ENCODE measurements at places on chromosomes 16 and 17.
A peak's percentile ranks its signal among the peaks of the same experiment; 100 is the strongest.

DNA sequence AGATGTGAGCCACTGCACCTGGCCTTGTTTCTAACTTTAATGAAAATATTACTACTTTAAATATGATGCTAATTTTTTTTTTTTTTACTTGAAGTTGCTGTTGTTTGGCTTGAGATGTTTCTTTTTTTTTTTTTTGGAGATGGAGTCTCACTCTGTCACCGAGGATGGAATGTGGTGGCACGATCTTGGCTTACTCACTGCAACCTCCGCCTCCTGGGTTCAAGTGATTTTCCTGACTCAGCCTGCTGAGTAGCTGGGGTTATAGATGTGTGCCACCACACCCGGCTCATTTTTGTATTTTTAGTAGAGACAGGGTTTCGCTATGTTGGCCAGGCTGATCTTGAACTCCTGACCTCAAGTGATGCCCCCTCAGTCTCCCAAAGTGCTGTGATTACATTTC is 23.6 kb downstream of the IGSF6 start:
- DNase-seq = no peak

DNA sequence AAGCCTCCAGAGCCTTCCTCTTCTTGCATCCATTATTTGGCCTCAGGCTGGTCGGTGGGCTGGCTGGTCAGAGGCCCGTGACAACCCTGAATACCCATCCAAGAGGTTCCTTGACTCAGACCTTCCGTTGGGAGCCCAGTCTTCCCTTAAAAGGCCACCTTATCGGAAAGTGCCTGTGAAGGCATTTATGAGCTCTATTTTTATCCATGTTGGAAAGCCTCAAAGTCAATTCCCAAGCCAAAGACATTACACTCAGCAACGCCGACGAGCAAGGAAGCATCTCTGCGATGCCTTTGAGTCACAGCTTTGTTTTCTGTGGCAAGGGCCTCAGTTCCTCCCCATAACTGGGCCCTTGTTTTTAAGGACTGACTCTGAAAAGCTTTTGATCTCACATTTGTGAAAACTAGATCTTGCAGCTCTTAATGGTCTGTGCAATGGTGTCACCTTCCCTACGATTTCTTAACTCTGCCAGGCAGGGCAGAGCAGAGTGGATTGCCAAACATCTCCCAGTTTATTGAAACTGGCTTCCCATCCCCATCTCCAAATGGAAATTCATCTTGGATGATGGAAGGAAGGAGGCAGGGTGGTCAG is 13.3 kb upstream of the SPOP start:
- no peak for DNase-seq

- peak; percentile 30 for DNase-seq
Measured at GRCh38 chr16:17945080-17945601, 391.4 kb downstream of the NPIPA8 start.

DNA sequence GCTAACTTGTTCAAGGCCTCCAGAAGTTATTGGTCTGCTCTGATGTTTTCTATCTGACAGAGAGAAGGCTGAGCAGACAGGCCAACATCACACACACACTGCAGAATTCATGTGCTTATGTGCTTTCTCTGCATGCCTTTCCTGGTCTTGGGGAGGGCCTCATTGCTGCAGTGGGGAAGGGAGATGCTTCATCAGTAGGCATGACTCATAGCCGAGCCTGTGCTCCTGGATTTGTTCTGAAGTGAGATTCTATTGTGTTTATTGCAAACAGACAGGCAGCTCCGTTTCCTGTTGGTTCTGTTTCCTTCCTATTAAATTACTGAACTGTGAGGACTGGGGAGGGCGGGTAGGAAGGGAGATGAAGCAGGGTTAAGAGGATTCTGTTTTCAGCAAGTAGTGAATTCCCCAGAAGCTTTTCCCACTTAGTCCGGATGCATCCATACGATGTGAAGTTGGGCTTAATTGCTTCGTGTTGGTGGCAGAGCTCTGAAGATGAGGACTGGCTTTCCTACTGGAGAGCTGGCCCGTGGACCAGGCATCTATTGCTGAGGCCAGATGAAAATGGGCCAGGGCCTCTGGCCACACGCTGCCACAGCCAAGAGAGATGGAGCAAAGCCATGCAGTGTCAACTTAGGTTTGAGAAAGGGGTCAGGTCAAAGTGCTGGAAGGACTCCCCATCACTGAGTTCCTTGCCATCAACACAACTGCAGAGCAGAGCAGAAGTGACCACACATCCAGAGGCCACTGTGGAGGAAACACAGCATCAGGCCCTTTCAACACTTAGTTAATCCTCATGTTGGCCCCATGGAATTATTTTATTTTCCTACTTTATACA is 179.3 kb downstream of the UTP18 start:
- DNase-seq = no peak

DNA sequence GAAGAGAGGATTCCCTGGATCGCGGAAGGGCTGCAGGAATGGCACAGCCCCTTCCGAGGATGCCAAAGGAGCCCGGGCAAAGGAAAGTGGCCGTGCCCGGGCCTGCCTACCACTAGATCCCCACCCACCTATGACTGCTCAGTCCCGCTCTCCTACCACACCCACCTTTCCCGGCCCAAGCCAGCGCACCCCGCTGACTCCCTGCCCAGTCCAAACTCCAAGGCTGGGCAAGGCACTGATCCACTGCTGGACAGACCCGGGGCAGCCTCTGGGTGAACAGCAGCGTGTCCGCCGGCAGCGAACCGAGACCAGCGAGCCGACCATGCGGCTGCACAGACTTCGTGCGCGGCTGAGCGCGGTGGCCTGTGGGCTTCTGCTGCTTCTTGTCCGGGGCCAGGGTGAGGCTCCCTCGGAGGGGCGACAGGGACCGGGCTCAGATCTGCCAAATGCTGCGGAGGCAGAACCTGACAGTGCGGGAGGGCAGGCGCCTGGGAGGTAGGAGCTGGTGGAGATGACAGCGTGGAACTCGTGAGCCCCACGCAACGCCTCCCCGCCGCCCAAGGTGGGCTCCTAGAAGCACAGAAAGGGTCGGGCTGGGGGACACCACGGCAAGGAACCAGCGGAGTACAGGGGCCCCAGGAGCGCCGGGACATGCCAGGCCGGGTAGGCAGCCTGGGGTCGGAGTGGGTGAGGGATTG is at the start of gene CES2:
CES2 (plus strand) TSS at position 203 of the 698 bp plus-strand sequence; CDS start at position 323, 120 bp downstream.
- no peak for DNase-seq

GRCh38 chr17:73293031-73293430 is 18.8 kb downstream of the CDC42EP4 start:
- DNase-seq = no peak

DNA sequence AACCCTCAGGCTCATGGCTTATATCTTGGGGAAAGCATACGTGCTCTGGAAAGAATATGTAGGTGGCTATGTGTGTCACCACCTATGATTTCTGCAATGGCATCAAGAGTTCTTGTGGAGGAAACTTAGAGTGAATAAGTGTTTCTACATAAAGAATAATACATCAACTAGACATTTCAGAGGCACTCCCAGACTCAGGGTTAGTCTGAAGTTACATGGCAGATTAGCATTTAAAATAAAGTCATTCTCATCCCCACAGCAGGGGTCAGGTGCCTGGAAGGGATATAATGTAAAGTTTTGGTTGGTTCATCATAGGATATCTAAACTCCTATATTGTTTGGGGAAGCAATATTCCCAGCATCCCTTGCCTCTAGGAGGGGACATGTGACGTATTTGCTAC is 182.1 kb downstream of the PCTP start:
- no peak for DNase-seq

- DNase-seq = no peak
Measured at GRCh38 chr17:45380046-45380765, 52.5 kb downstream of the ARHGAP27 start.

DNA sequence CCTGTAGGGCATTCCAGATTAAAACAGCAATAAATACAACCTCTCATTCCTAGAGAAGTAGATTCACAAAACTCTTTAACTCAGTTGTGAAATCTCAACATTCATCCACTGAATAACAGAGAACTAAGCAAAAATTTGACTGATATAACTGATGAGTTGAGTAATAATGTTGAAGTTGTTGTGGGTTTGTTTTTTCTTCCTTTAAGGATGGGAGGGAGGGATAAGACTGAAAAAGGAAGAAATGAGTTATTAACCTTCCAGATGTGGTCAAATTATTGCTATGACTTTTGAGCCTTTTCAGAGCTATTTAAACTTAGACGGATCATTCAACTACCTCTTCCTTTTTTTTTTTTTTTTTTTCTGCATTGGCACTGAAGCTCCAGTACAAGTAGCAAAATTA is 38.6 kb downstream of the SKAP1 start:
- no peak for DNase-seq

GRCh38 chr16:79206889-79207288 is 393.6 kb downstream of the MAF start:
- no peak for DNase-seq

DNA sequence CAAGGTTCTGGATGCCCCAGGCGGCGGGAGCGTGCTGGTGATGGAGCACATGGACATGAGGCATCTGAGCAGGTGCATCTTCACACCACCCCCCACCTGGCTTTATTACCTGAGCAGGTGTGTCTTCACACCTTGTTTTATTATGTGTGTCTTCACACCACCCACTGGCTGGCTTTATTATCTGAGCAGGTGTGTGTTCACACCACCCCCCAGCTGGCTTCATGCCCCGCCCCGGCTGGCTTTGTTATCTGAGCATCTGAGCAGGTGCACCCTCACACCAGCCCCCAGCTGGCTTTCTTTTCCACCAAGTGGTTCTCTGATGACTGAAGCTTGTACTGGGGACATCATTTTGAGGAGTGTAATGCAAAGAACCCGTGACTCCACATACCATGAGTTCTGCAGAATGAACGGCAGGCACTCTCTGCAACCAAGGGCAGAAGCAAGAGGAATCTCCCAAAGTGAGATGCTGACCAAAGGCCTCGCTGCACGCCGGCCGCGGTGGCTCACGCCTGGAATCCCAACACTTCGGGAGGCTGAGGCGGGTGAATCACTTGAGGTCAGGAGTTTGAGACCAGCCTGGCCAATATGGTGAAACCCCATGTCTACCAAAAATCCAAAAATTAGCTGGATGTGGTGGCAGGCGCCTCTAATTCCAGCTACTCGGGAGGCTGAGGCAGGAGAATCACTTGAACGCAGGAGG is 2.6 kb downstream of the FN3KRP start:
- DNase-seq = no peak

DNA sequence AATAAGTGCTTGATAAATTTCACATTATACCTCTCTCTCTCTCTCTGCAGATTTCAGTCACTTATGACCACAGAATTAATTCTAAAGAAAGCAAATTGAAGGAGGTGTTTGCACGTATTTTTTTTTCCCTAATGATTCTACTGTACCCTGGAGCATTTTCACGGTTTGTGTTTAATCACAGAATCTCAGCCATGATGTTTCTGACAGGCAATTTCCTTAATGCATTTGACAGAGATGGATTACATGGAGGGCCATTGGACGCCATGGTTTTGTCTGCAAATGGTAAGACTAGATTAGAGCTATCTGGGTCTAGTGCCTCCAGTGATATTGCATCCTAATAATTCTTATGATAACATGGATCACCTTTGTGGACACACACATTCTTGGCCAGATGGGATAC is 147.5 kb upstream of the RBFOX1 start:
- DNase-seq = no peak

DNA sequence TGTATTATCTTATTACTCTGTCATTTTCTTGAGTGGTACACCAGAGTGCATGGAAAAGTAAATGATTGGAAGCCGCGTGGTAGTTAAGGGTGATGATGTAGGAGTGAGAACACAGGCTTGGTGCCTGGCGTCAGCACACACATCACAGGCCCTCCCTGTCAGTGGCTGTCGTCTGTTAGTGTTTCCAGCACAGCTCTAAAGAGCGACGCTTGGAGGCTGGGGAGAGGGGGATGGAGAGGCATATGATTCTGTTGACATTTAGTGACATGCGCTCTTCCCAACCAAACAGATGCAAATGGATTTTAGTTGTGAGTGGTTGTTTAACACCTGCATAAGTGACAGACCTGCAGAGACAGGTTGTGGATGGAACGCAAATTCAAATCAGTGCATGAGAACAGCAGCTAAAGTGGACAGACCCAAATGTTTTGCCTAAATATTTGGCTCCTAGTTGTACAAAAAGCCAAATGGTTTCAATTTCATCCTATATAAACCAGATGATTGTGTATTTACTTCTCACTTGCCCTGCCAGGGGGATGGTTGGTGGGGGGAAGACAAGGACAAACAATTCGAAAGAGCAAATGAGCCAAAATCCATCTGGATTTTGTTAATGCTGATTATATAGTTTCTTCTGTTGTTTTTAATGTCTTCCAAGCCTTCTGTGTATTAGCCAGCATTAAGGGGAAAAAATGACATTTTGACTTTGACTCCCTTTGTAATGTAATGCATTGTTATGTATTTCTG is 222.3 kb downstream of the WWOX start:
- DNase-seq = no peak

DNA sequence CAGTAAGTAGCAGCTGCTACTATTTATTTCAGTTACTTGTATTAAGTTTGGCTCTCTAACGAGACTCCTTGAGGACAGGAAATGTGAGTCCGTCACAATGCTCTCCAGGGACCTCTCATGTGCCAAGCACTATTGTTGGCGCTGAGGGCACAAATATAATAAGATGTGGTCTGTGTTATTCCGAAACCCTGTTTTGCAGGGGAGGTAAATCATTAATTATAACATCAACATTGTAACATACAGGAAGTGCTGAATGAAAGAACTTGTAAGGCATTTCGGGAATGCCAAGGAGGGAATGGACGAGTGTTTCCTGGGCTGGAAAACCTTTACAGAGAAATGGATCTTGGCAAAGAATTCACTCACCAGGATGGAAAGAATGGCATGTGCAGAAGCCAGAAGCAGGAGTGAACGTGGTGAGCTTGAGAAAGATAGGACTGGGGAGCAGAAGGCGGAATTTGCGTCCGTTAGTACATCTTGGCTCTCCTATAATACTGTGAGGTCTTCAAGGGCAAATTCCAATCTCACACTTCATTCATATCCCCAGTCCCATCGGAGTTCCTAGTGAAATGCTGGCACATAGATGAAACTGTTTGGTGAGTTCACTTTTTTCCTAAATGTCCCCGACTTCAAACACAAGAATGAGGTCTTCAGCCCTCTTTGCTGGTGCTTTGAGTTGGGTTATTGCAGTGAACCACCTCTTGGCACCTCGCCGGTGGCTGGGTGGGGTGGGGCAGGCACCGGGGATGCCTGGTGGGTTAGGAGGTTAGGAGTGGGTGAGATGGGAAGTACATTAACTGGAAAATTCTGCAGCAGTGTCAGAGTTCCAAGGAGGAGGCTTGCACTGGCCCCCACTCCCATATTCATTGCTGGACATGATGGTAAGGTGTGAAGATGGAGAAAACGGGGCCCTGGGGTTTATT is 11.5 kb downstream of the TAC4 start:
- peak; percentile 78 for DNase-seq

DNA sequence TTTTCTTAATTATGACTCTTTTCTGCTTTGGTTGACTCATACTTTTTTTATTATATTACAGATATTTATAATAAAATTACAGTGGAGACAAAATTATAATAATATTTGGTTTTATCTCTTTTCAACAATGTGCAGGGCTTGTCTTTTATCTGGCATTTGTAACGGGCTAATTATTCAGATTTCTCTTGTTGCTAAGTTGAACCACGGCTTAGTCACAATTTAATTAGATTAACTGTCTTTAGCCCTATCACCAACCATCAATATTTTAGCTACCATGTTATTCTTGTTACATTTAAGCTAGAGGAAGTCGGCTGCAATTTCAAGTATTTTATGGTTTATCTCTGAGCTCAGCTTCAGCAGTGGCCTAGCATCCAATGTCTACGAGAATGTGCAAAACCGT is 798.9 kb upstream of the CA10 start:
- DNase-seq = no peak
